ENCODE measurements at places on chromosomes 3 and 15.

GRCh38 chr3:161557445-161558150, 61.0 kb downstream of the OTOL1 start:
- no peak for DNase-seq

- no peak for DNase-seq
Observed at GRCh38 chr3:59894425-59895121, 844.7 kb upstream of the CFAP20DC start.

DNA sequence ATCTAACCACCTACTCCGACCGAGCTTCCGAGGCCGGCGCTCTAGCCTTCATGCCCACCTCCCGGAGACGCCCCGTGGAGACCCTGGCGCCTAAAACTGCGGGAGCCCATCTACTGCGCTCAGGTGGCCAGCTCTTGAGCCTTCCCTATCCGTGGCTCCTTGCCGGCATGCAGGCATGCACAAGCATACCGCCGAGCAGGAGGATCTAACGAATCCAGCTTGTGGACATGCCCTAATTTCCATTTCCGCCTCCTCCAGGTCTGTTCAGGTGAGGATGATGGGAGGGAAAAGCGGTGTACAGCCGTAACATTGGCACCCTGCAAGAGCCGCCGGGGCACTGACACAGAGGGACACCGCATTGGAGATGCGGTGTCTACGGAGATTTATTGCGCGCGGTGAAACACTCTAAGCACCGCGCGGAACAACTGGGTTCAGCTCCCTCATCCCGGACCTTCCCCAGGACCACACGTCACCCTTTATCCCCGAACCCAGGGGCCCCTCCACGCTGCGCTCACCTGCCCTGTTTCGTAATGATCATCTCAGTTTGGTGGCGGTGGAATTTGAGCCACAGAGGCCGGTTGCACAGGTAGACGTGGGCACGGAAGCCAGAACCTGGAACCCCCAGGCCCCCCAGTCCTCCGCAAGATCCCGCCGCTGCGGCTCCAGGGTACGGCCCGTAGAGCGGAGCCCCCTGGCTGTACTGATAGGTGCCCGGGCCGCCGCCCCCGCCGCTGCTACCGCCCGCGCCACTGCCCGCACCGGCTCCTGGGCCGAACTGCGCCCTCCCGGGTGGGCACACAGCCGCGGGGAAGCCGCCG, 1.0 kb downstream of the EOMES start:
- DNase-seq, result no peak

GRCh38 chr15:77568973-77569728, 63.6 kb downstream of the LINGO1 start:
- DNase-seq, result no peak

DNA sequence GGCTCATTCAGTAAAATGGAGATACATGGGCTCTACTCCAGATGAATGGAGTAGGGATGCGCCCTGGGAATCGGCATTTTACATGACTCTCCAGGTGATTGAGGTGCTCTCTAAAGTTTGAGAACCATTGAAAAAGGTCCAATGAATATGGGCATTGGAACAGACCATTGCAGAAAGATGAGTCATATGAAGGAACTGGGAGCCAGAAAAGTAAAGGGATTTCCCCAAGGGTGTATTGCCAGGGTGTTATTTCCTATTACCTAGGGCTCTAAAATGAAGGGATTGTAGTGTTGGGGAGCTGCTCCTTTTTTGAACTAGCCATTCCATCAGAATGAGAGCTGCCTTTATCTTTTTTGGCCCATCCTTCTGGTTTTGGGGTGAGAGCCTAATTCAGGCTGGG, 21.7 kb downstream of the CLDN11 start:
- DNase-seq, result no peak
